ENCODE measurements at places on chromosomes 5 and 9.

- no peak for DNase-seq
These were observed 57.1 kb downstream of the RPS23 start for GRCh38 chr5:82221020-82221419.

GRCh38 chr9:121750715-121751623 is 99.5 kb downstream of the DAB2IP start:
- no peak for DNase-seq

DNA sequence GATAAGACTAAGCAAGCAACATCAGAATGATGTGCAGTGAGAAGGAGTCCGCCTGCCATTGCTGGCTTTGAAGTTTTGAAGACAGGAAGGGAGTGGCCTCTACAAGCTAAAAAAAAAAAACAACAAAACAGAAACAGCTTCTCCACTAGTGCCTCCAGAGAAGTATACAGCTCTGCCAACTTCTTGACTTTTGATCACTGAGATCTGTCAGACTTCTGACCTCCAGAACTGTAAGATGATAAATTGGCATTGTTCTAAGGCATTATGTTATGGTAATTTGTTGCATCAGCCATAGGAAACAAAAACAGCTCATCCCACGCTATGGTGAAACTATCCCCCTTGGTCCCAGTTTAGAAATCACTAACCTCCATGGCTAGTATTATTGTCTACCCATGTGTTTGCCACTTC is 131.0 kb upstream of the VCAN start:
- no peak for DNase-seq

- DNase-seq, result no peak
These were observed 384.0 kb downstream of the SPOCK1 start for GRCh38 chr5:137115152-137115551.

GRCh38 chr5:64839936-64840335 is 71.2 kb downstream of the CWC27 start:
- no peak for DNase-seq

DNA sequence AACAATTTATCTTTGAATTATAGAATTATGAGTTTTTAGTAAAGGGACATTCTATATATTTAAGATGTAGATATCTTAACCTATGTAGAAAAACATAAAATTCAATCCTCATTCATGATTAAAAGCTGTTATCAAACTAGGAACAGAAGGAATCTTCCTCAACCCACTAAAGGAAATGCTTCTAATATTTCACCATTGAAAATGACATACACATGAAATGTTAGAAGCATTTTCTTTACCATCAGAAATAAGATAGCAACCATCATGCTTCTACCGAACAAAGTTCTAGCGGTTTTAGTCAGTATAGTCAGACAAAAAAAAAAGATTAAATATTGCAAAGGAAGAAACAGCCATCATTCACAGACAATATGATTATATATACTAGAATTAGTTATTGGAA is 32.2 kb downstream of the SHOC1 start:
- no peak for DNase-seq

DNA sequence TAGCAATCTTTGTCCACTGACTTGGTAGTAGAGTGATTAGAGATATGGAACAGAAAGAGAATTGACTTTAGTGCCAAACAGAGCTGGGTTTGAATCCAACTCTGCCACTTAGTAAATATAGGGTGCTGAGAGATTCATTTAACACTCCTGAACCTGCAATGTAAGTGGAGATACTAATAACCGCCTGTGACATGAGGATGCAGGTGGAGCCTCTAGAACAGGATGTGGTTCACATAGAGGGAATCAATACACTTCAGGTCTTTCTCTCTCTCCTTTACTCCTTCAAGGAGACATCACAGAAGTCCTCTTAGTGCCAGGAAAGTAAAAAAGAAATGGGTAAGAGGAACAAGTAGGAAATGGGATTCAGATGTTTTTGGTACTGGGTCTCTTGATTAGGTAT is 49.8 kb downstream of the TRPM3 start:
- no peak for DNase-seq

- no peak for DNase-seq
These were observed 30.4 kb downstream of the PPP2R2B start for GRCh38 chr5:146848133-146848532.

GRCh38 chr9:96425500-96426169 is 7.5 kb upstream of the ZNF367 start:
- DNase-seq, result no peak

GRCh38 chr5:53399926-53400697 is 80.3 kb upstream of the FST start:
- DNase-seq, result no peak

GRCh38 chr9:4197548-4197947 is 102.3 kb downstream of the GLIS3 start:
- no peak for DNase-seq

DNA sequence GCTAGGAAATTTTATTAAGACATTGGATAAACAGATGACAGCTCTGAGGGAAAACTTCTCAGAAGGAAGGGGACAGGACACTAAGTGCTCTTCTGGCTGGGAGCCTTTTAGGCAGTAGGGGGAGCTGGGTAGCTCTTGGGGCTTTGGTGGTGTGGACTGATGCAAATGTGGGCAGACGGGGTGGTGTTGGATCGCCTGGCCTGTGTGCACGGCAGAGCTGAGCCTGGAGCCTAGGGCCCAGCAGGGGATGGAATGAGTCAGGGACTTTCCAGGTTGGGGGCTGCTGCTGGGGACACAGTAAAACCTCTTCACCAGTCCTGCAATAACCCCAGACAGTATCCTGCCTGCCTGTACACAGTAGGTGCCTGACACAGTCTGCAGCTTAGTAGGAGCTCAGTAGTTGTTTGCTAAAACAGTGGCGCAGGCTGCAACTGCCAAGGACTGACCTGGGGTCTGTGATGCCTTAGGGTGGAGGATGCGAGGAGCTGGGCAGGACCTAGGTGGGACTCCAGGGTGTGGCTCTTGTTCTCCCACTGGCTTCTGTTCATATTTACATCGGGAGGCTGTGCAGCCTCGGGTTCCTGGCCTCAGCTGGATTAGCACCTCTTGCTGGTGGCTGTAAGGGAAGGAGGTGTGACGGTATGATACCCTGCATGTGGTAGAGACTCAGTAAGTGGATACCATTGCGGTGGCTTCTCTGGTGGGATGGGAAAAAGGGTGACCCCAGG is 83.8 kb downstream of the DAB2IP start:
- DNase-seq, result no peak

DNA sequence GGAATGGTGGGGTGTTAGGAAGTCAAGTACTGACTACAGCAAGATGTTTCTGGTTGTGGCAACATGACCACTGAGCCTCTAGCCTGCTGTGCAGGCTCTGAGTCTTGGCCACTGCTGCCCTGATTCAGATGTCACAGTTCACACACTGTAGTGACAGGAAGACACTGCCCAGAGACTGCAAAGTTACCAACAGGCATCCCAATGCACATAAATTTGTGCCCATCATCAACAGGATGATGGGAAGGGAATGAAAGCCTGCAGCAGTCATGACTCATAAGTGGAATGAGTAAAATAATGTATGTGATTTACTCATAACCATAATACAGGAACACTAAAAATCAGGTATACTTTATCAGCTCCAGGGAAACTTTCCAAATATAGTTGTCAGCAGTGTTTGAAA is 251.6 kb upstream of the HAPLN1 start:
- DNase-seq, result no peak

DNA sequence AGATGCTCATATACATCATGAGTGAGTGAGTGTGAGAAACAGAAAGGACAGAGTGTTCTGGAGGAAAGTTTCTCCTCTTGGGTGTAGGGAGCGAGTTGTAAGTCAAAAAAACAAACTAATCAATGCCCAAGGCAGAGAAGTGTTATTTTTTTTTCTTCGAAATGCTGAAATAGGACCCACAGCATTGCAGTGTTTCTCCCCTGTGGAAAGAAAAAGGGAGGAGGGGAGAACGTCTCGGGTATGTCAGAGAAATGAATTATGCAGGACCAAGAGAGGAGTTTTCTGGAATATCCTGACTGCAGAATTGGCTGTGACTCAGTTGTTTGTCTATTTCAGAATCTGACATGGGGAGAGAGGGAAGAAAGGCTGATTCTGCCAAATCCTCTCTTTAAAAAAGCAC is 337.9 kb upstream of the RFX3 start:
- no peak for DNase-seq

DNA sequence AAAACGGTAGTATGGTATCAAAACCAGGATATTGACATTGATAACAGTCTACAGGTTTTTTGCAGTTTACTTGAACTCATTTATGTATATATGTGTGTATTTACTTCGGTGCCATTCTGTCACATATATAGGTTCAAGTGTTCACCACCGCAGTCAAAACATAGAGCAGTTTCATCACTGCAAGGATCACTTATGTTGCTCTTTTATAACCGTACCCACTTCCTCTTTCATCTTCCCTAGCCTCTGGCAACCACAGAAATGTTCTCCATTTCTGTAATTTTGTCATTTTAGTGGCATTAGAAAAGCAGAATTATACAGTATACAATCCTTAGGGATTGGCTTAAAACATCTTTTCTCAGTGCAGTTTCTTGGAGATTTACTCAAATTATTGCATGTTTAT is 90.3 kb downstream of the SH3GL2 start:
- DNase-seq, result no peak

DNA sequence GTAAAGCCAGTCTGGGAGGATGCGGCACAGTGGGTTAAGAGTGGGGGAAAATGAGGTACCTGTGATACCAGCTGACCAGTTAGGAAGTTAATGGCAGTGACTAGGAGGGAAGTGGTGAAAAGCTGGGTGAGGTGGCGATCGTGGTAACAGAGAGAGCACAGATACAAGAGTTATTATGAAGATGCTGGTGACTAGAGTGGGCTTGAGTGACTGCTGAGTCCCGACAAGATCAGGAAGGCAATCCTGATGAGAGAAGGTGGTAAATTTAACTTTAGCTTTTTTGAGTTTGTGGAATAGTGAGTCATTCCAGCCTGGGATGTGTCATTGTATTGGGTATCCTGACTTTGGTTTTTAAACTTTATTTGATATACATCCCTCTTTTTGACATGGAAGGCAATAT is 38.8 kb downstream of the CMYA5 start:
- DNase-seq, result no peak

DNA sequence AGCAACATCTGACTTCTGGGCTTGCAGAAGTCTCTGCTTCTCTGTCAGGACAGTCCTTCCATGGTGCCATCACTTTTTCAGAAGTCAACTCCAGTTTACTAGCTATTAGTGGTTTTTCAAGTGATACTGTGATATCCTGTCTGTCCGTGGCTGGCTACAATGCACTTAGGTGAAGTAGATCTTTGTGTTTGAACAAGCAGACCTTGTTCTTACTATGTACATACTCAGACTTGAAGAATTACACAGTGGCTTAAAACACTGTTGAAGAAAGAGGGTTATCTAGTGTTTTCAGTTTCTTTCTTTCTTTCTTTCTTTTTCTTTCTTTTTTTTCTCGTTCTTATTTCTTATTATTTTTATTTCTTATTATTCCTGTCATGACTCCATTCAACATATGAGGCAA is 228.7 kb downstream of the NTRK2 start:
- DNase-seq, result no peak

- no peak for DNase-seq
These were observed 99.9 kb downstream of the ENC1 start for GRCh38 chr5:74540622-74541021.

GRCh38 chr9:93592643-93593021 is 16.2 kb downstream of the PHF2 start:
- no peak for DNase-seq

GRCh38 chr5:157115502-157115901 is 6.7 kb upstream of the HAVCR2 start:
- DNase-seq, result no peak

DNA sequence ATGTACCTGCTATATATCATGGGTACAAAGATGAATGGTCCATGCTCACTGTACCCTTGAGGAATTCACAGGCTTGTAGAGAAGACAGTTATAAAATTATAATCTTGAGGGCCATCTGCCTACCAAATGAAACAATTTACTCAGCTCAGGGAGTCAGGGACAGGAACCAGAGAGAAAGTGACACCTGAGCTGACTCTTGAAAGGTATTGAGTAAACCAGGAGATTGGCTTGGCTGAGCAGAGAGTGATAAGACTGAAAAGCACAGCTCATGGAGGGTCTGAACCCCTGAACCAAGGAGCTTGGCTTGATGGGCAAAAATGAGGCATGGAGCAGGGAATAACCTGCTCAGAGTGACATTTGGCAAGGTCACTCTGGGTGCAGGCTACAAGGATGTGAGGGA is 147.3 kb downstream of the FAM114A2 start:
- no peak for DNase-seq

- DNase-seq, result no peak
These were observed 376.5 kb upstream of the DAB2 start for GRCh38 chr5:39801306-39801705.

DNA sequence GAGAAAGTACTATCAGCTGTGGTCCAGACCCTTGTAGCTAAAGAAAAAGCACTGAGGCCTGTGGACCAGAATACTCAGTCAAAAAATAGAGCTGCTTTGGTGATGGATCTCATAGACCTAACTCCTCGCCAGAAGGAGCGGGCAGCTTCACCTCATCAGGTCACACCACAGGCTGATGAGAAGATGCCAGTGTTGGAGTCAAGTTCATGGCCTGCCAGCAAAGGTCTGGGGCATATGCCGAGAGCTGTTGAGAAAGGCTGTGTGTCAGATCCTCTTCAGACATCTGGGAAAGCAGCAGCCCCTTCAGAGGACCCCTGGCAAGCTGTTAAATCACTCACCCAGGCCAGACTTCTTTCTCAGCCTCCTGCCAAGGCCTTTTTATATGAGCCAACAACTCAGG is 8.9 kb downstream of the RAB24 start:
- DNase-seq, result no peak

DNA sequence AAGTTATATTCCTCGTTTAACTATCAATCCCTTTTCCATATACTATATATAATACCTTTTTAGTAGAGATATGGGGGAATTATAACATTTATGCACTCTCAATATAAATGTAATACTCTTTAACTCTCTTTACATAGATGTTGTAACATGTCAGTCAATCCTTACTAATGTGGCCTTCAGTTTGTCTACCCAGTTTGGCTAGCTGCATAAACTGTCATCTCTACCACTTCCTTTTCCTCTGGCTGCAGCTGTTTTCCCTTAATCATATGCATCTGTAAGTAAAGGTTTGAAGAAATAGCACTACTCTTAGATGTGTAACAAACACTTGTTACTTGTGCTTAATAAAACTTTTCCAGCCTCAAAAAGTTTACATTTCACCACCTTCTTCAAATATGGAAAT is 13.4 kb downstream of the ABHD17B start:
- DNase-seq, result no peak

GRCh38 chr5:32960340-32961058 is 249.4 kb downstream of the NPR3 start:
- DNase-seq, result no peak

GRCh38 chr5:96967400-96967799 is 31.5 kb downstream of the LNPEP start:
- no peak for DNase-seq

DNA sequence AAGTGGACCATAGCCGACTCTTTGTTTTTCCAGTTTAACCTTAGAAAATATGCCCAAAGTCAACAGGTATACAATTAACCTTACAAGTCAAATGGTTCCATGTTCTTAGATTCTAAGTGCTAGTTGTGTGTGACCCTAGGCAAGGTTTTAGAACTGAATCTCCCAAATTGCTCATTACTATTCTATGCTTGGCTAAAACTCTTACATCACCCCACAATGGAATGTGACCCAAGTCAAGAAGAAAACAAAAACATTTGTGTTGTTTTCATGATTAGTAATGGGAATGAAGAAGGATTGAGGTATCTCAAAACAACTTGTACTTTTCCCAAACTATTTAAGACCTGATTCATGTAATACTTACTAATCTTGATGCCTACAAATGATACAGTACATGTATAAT is 159.2 kb downstream of the ARRDC3 start:
- no peak for DNase-seq
